ENCODE measurements at places on chromosomes 12 and 14.

GRCh38 chr12:123132951-123133619, 17.8 kb downstream of the PITPNM2 start:
- no peak for DNase-seq

DNA sequence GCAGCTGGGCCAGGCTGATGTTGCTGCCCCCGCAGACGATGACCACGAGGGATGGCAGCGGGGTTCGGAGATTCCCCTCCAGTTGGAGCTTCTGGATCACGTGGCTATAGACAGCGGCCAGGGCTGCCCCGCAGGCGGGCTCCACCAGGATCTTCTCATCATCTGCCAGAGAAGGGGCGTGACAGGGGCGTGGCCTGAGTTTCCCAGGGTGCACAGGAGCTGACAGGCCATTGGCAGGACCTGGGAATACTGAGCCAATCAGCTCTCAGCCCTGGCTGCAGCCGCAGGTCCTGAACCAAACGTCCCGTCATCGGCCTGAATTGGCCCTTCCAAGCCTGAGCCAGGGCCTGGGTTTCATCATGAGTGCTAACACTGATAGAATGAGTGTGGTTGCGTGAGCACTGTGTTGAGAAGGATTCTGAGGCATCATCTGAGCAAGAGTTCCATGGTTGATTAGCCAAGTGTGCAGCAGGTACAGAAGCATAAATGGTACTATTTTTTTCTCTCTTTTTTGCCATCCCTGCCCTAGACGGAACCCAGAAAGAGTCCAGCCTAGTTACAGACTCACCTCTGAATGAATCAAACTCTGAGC, 10.6 kb downstream of the SDS start:
- DNase-seq: peak; percentile 66

DNA sequence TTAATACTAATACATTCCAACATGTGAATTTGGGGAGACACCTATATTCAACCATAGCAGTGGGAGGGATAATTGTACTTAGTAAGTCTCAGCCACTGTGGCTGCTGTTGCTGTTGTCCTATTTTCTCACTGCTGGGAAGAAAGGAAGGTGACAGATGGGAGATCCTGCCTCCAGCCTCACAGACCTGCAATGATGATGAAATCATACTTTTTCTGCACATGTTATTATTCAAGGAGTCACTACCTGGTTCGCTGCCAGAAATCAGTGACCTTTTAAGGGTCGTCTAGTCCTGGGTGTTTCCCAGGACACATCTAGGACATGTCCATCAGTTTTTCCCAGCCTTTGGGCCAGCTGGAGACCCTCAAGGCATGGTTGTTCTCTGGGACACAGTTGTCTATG, 106.2 kb upstream of the RPH3A start:
- no peak for DNase-seq

DNA sequence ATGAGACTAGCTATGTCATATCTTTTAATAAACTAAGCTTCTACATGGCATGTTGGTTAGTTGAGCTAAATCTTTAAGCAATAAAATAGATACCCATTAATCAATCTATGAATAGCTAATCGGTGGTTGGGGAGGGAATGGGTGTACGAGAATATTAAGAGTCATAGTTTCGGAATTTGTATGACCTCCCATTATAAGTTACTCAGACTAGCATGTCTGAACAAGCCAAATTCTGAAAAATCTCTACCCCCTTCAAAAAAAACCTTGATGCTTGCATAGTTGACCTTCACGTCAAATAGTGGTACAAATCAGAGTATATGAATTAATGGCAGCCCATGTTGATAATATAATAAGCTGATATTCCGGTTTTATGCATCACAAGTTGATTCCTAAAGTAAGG, 60.0 kb downstream of the PLEKHG7 start:
- DNase-seq: no peak

- DNase-seq: no peak
These were observed 86.9 kb upstream of the FLRT2 start for GRCh38 chr14:85442996-85443395.

DNA sequence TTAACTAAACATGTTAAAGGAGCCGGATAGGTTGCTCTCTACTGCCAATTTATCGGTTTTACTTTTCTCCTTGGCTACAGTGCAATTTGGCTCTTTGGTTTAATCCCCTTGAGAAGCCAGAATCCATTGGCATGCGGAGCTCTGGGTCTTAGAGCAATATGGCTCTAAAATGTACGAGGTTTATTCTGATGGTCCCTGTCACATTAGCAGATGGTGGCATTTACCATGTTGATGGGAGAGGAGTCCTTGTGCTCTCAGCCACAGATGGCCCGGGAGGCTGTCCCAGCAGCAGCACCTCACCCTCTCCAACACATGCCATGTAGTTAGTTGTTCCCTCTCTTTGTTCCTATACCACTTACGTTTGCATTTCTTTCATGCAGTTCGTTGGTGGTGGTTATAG, 179.7 kb downstream of the RGS6 start:
- no peak for DNase-seq

GRCh38 chr12:47903927-47904712, 674 bp downstream of the VDR start:
- no peak for DNase-seq

GRCh38 chr14:28121512-28122297, 644.9 kb upstream of the FOXG1 start:
- DNase-seq: peak; percentile 50

DNA sequence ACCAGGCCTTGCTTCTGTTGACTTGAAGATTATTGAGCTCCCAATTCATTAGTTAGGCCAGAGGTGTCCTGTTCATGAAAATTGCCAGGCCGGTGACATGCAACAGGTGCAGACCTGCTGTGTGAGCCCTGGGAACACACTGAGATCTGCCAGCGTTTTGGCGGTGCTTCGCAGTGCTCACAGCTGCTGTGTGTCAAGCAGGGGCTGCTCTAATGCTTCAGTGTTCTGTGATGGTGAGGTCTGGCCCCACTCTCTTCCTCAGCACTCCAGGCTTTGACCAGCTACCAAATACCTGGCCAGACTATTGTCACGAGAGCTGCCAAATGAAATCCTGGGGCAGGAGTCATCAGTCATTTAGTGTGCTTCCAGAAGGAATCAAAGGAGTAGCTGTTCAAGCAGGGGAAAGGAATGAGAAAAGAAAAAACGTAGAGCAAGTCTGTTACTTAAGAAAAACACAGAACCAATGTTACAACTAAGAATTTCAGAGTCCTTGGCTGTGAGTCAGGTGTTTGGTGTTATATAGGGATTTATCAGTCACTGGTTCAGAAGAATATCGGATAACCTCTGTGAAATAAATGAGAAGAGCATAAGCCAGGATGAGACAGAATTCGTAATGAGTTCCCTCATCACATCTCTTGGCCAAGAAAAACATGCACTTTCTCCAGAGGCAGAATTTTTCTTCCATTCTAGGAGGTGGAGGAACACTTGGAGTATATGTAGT, 150.8 kb downstream of the FBXL14 start:
- no peak for DNase-seq

- peak; percentile 93 for DNase-seq
These were observed 12.2 kb downstream of the AGAP2 start for GRCh38 chr12:57726151-57726883.

DNA sequence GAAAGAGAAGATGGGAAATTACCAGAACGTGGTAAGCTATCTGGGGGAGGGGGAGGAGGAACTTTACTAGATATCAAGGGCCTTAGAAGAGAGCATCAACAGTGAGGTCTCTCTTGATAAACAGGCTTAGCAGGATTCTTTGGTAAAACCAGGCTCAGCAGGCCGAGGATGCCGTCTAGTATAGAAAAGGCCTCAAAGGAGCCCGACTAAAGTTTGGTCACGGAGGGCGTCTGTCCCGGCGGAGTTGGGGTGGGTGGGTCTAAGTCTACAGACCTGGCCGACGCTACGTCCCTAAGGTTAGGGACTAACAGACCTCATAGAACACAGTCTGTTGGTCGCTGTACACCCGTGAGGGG, 538 bp upstream of the TIGAR start:
- DNase-seq: no peak

DNA sequence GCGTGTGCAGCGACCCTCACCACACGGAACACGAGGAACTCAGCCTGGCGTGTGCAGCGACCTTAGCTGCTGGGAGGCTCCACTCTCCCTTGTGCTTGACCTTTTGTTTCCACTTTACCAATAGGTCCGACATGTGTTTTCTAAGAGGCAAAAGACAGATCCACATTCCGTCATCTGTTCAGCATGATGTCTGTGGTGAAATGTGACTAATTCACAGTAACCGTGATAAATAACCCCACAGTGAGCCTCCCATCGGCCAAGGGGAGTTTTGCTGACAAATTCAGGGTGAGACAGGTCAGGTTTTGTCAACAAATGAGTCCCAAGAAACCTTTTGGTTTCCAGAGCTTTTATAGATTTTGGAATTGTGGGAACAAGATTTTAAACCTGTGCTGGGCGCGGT, 55.9 kb downstream of the MOK start:
- DNase-seq: no peak

- no peak for DNase-seq
These were observed 98.9 kb downstream of the RFLNA start for GRCh38 chr12:124393831-124394230.

GRCh38 chr14:76516884-76517283, 140.9 kb downstream of the ESRRB start:
- DNase-seq: no peak

GRCh38 chr12:105409801-105410471, 79.4 kb downstream of the C12orf75 start:
- DNase-seq: no peak

- DNase-seq: no peak
These were observed 18.7 kb downstream of the POLE start for GRCh38 chr12:132668191-132669088.

GRCh38 chr12:75814851-75815754, 216.5 kb downstream of the PHLDA1 start:
- no peak for DNase-seq

DNA sequence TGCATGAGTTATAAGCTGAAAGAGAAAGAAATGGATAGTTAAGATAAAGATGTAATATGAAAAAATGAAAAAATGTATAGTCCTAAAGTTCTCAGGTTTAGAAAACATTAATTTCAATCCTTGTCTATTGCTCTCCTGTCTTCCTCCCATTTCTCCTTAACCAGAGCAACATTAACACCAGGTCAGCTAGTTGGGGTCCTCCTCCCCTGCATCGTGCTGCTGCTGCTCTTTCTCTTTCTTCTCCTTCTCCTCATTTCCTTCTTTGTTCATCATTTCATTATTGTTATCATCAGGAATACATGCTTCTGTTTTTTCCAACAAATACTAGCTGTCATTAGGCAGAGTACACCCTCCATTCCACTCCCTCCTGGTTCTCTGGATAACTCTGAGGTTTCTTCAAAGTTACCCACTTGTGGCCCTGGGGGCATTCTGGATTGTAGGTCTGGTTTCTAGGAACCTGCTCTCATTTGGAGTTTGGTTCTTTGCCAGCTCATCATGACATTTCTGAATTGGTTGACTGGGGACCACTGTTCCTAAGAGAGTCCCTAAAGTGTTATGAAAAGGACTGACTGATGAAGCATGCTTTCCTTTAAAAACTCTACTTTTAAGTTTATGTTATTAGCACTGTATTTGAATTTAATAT, 17.0 kb downstream of the ACSS3 start:
- no peak for DNase-seq

DNA sequence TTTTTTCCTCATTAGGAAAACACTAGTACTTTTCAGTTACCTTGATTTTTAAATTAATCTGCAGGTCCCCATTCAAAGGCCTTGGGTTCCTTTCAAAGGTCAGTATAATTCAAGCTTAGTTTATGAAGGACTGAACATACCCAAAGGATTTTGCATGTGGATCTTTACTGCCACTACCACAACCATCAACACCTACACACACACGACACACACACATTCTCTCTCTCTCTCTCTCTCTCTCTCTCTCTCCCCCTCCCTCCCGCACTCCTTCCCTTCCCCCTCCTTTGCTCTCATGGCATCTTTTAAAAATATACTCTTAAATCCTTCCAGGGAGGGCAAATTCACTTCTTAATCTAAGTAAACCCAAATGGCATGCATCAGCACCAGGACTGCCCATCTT, 28.8 kb downstream of the HIF1A start:
- no peak for DNase-seq

DNA sequence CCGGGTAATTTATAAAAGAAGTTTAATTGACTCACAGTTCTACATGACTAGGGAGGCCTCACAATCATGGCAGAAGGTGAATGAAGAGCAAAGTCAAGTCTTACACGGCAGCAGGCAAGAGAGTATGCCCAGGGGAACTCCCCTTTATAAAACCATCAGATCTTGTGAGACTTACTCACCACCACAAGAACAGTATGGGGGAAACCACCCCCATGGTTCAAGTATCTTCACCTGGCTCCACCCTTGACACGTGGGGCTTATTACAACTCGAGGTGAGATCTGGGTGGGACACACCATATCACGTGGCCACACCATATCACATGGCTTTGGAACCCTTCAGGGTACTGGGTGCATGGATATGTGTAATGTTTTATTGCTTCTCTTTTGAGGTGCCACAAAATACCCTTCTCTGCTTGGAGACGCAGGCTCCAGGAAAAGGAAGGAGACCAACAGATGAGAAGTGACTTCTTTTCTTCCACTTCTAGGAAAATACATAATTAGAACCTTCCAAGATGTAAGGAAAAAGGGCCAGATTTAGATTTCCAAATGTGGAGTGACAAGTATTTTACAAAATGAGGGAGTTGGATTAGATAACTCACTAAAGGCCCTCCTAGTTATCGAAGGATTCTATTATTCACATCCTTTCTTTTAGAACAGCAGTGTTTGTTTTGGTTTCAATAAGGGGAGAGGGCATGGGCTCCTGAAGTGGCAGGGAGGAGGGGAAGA, 33.1 kb upstream of the ETFBKMT start:
- no peak for DNase-seq

DNA sequence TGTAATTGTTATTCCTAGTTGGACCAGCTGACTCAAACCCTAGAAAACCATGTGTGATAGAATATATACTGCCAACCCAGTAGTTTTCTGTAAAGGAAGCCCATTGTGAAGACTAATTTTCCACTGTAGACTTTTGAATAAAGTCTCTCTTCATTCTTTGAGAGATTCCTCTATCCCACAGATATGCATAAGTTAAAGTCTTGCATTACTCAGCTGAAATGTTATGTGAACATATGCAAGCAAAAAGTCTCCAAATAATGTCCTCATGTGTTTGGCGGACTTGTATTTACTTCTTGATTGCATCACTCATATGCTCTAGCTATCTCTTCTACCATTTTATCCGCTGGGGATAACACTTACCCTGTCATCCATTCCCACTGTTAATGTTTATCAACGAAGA, 35.1 kb upstream of the OTOGL start:
- no peak for DNase-seq

DNA sequence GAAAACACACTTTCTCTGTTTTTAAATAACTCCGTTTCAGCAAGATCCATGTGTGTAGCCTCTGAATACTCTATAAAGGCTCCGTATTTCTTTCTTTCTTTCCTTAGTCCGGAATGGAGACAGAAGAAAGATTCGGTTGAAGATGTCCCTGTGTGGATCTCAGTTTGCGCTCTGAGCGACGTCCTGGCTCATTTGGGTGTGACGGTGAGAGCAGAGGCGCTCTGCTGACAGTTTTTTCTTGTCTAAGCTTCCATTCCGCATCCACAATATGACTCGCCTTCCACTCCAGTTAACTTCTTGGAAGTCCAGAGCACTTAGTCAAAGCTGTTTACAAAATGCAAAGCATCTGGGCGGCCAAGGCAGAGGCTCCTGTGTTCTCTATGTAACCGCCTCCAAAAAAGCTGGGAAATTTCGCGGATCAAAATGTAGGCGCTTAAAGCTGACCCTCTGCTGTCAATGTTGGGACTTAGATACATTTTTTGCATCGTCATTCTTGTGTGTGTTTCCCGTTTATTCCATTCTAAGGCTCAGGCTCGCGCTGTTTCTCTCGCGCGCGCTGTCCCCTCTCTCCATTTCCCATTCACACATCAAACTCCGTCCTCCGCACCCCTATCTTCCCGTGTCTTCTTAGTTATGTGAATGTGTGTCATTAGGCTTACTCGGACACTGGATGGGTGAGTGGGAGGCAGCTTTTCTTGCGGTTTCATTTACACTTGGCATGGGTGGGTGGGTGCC, 880 bp upstream of the FLRT2 start:
- DNase-seq: peak; percentile 48

All from neural progenitor cell (in vitro differentiated cells).